ENCODE measurements at places on chromosomes 2 and 18.

DNA sequence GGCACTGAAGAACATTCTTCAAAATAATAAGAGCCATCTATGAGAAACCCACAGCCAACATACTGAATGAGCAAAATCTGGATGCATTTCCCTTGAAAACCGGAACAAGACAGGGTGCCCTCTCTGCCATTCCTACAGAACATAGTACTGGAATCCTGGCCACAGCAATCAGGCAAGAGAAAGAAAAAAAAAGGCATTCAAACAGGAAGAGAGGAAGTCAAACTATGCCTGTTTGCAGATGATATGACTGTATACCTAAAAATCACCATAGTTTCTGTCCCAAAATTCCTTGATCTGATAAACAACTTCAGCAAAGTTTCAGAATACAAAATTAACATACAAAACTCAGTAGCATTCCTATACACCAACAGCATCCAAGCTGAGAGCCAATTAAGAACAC lies 119.5 kb upstream of the PARD3B start:
- no peak for DNase-seq

DNA sequence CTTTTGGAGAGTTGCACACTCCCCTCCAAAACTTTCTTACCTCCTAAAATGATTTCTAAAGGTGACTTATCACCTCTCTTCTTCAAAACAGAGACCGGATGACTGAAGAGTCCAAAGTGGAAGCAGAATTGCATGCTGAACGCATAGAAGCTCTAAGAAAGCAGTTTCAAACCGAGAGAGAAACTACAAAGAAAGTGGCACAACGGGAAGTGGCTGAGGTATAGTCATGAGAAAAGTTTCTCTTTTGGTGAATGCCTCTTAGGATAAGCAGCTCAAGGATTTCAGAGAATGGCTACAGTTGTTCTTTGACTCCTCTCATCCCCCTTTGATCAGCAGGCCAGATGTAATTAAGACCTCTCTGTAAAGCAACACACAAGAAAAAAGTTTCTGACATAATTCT lies 73.6 kb downstream of the GTF3C3 start:
- no peak for DNase-seq

DNA sequence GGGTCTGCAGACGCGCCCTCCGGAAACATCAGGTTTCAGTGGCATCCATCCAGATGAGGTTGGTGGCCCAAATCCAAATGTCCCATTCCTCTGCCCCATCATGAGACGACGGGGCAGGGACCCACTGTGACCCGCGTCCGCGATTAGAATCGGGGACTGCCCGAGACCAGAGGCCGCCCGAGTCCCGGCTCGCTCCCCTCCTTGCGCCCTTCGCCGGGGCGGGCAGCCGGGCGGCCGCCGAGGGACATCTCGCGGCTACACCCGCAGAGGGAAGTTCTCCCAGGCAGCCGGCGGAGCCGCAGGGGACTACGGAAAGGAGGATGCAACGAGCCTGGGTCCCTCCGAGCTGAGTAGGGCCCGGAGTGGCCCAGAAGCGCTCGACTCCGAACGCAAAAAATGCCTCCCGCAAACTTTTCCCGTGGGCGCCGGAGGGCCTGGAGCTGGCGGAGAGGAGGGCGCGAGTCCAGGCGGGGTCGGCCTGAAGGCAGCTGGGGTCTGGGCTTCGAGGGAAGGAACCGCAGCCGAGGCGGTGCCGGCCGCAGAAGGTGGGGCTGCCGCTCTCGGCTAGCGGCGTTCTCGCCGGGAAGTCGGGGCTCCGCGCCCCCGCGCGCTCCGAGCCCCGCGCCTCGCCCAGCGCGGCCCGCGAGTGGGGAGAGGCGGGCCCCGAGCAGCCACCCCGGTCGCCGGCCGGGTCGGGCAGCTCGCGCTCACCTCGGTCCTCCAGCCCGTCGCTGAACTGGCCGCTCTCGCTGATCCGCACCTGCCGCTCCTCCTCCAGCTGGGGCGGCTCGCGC lies 580 bp downstream of the TMEM163 start:
- no peak for DNase-seq

DNA sequence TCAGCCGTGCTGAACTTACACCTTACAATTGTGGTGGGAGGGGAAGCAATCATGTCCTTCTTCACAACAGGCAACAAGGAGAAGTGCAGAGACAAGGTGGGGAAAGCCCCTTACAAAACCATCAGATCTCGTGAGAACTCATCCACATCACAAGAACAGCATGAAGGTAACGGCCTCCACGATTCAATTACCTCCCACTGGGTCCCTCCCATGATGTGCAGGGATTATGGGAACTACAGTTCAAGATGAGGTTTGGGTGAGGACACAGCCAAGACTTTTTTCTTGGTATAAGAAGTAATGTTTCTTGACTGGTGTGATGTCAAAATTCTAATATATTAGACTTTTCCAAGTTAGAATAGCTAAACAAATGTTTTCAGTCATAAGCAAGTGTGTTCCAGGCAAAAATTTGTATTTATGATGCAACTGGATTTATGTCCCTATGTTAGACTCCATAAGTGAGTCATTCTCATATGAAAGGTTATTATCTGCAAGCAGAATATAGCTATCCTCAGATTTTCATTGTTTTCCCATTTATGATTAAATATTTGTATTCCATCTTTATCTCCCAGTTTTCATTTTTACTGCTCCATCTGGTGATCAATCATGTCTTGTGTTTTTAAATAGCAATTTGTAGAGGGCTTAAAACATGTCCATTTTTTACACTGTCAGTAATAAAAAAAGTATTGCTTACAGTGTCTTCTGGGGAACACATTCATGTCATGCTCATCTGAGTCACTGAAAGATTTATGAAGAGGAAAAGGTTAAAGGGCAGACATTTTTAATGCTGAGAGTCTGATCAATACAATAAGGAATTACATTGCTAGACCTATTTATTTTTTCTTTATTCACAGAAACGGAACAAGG lies 995.2 kb upstream of the CDH2 start:
- no peak for DNase-seq

- peak; percentile 71 for DNase-seq
Observed at GRCh38 chr2:30237239-30237965, 6.1 kb downstream of the LBH start.

GRCh38 chr2:239108459-239108858 lies 260.6 kb downstream of the TWIST2 start:
- no peak for DNase-seq

DNA sequence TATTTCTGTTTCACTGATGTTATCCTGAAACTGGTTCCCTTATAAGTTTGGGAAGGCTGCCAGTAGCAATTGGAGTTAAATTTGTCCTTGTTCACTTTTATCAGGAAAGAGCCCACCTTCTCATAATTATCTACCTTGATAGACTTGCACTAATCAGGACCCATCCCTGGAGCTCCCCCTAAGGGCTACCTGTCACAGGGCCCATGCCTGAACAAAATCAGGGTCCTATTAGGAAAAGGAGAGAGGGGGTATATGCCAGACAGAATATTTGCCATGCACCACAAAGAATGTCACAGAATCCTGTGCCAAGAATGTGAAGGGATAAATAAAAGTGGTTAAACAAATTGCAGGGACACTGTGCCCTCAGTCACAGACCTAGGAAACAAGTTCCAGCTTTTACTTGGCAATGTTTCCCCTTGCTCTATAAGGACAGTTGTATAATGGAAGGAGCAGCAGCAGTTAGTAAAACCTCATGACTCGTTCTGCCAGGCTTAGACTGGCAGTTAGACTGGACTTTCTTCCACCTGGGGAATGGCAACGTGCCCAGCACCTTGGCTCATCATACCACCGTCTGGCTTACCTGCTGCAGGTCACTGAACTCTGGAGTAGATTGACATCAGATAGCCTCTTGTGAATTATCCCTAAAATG lies 32.3 kb upstream of the VWC2L start:
- no peak for DNase-seq

GRCh38 chr18:48599391-48599790 lies 60.6 kb downstream of the CTIF start:
- no peak for DNase-seq

- DNase-seq = no peak
Observed at GRCh38 chr18:74796841-74797576, 199.3 kb downstream of the ZNF407 start.

GRCh38 chr2:69113627-69114026 lies 100.6 kb downstream of the ANTXR1 start:
- no peak for DNase-seq

DNA sequence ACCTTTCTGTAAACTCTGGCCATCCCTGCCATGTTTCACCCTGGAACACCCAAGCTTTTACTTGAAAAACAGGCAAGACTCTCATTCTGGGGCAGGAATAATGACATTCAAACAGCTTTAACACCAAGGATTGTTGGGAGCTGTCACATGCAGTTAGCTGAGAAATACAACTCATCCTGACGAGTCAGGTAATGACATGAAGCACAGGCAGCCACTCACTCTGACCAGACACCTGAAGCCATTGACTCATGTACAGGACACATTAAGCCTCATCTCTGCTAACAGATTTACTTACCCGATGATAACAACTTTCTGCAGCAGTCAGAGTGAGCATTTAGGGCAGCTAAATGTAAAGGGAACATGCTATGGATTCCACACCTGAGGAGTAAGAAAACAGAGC lies 163.1 kb upstream of the PGAP1 start:
- no peak for DNase-seq

DNA sequence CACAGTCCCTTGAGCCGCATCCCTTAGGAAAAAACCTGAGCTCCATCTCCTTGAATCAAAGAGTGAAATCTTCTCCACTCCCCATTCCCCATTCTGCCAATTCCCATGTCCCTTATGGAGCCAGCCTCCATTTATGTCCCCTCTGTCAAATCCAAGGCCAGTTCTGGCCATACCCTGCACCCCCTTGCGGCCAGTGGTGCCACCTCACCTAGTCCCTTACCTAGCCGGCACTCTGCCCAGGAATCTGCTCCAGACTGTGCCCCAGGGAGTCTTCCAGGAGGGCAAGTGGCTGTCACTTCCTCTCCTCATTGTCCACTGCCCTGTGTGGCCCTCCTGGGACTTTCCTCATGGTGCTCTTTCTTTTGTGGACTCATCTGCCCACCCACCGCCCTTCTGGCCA lies 195.4 kb upstream of the RMP24 start:
- DNase-seq = no peak

DNA sequence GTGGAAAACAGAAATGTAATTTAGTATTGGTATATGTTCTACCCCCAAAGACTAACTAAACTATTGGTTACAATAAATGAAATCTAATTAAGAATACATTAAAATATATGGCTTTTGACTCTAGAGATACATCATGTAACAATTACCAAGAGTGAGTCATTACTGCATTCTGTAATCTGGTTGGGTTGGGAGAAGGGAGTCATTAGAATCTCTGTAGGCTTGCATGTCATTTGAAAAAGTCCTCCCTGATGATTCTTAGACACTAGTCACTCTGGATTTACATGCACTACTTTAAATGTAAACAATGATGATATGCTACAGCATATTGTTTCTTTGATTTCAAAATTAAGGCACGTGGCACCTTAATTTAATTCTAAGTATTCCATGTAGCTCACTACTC lies 293.4 kb upstream of the CHST9 start:
- DNase-seq = no peak

GRCh38 chr2:226782092-226782713 lies 17.4 kb downstream of the IRS1 start:
- DNase-seq = no peak

GRCh38 chr2:12116228-12116750 lies 369.9 kb downstream of the LPIN1 start:
- no peak for DNase-seq

- no peak for DNase-seq
Observed at GRCh38 chr2:155600296-155600695, 732.2 kb downstream of the NR4A2 start.

GRCh38 chr2:175180701-175181103 lies 808 bp downstream of the ATP5MC3 start:
- DNase-seq = peak; percentile 75

DNA sequence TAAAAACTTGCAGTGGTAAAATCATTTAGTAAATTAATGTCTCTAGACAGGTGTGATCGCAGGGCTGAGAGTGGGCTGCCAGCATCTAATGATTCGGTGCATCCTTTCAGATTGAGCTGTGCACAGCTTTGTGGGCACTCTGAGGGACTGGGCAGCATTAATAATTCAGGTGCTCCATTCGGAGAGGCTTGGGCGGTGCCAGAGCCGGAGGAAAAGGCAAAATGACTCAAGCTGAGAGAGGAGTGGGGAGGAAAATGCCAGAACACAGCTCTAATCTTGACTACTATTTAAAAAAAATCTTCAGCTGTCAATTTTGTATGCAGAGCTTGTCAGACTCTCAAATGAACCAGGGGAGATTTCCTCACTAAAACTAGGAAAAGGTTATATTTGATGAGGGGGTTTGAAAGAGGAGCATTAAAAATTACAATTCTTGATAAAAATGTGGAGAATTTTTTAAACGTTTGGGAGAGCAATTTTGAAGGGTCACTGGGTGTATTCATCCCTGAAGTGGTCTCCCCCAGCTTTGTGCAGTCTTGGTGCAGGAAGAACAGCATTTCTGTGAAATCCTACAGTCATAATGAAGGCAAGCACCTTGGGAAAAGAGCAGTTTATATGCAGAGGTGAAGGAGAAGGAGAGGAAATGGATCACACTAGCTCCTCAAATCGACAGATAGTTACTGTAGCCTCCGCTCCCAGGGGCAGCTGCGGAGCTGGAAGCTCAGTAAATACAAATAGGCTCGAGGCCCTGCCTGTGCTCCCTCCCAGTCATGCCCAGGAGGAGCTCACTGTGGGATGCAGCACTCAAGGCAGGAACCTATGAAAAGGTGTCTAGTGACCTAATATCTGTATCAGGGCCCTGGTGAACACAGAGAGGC lies 535.4 kb upstream of the RAB6C start:
- DNase-seq = no peak

- DNase-seq = no peak
Observed at GRCh38 chr2:193199322-193199721, 1004.6 kb upstream of the TMEFF2 start.

DNA sequence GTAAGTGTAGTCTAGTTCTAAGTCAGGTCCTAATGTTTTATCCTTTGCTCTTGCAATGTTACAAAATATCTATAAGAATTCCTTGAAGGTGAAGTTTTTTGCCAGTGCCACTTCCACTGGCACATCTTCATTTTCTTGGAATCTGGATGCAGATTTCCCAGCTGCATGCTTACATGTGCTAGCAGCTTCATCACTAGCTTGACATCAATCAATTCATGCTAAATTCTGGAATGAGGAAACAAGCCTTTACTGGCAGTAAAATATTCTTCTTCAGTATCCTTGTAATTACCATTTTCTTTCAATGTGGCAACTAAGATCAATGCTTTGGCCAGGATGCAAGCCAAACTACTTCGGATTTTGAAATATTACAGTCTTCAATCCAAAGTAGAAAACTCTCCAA lies 200.6 kb upstream of the SIX2 start:
- no peak for DNase-seq

DNA sequence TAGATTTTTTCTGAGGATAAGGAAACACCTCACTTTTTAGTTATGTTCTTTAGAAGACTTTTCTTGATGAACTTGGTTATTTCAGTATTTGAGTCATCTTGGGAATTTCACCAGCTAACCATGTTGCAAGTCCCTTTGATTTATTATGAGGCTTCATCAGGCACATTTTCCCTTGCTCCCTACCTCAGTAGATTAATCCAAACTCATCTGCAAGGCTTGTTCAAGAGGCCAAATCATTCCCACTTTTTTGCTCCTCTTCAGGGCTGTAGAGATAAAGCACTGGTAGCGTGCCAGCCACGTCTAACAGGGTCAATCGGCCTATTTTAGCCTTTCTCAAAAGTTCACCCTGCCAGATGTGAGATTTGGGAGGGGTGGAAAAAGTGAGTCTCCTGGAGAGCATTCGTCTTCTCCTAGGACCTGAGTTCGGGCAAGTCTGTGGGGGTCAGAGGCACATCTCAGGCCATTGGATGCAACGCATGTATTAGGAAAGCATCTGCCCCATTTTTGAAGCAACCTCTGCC lies 120.3 kb downstream of the RDH14 start:
- DNase-seq = no peak

- DNase-seq = no peak
Observed at GRCh38 chr18:10318691-10318970, 135.8 kb upstream of the APCDD1 start.
